ENCODE measurements at places on chromosomes 6 and 20. TPM values are rescaled to one million over a fixed set of nuclear protein-coding genes. Genes with fewer than 3 reads are reported as not detected.

- H3K27me3 ChIP-seq, result no peaks in the 10 kb centered on the region
- peaks cover 13% of the 10 kb centered on the region for H3K4me1 ChIP-seq
- no peak overlapping the region for H3K27ac ChIP-seq
- H3K36me3 ChIP-seq, result no peaks in the 10 kb centered on the region
- no peak for DNase-seq
- no peak overlapping the region for H3K4me3 ChIP-seq
Measured at GRCh38 chr6:2718334-2719092, 32.2 kb downstream of the MYLK4 start.

DNA sequence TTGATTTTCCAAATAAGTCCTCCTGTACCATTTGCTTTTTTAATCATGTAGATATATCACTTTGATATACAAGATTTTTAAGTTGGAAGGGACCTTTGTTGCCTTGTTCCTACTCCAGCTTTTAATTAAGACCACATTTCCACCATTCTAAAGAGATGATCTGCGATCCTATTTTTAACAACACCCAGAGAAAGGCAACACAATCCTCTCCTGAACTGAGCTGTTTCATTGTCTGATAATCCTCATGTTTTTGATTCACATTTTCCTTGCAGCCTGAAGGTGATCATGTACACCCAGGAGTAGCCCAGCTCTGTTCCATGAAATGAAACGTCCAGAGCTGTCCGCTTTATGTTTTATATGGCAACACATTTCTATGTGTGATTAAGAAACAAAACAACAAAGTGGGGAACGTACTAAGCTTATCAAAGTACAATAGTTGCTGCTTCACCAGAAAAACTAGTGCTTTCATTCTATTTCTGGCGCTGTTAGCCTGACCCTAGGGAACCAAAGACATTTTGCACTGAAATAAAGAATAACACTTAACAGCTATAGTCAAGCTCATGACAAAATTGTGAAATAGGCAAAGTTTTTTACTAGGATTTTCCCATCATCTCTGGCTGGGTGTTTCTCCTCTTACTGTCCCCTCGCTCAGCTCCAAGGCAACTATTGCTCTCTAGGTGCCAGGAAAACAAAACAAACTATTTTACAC, 22.6 kb upstream of the TRAF3IP2 start:
- no peak overlapping the region for H3K4me3 ChIP-seq
- peaks cover 33% of the 10 kb centered on the region for H3K4me1 ChIP-seq
- no peaks in the 10 kb centered on the region for H3K27me3 ChIP-seq
- H3K27ac ChIP-seq, result peak overlapping the region; percentile 56
- DNase-seq, result no peak
- no peaks in the 10 kb centered on the region for H3K36me3 ChIP-seq

The MICB gene
- total RNA-seq, result 2.7 TPM

- DNase-seq, result no peak
- H3K36me3 ChIP-seq, result no peaks in the 10 kb centered on the region
- no peak overlapping the region for H3K27ac ChIP-seq
- H3K4me1 ChIP-seq, result no peaks in the 10 kb centered on the region
- no peaks in the 10 kb centered on the region for H3K27me3 ChIP-seq
Measured at GRCh38 chr6:3390698-3391097, 66.2 kb downstream of the SLC22A23 start.

DNA sequence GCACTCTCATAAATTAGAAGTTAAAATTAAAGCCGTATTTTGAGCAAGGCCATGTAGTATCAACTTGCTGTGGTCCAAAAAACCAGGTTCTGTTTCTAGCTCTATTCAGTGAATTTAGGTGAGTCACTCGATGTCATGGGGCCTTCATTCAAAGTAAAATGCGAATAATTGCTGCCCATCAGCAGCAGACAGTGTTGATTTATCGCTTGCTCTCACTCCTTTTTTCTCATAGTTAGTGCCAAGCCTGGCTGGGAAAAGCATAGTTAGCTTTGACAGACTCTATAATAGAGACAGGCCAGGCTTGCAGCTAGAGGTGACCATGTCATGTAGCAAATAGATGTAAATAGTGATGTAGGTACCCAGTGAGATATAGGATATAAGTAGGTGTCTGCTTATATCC, 136.0 kb downstream of the EDN1 start:
- no peak for DNase-seq
- H3K27ac ChIP-seq, result no peak overlapping the region
- H3K36me3 ChIP-seq, result no peaks in the 10 kb centered on the region
- no peaks in the 10 kb centered on the region for H3K27me3 ChIP-seq
- H3K4me1 ChIP-seq, result no peaks in the 10 kb centered on the region

GRCh38 chr6:46219661-46220060, 48.9 kb upstream of the ENPP5 start:
- no peak for DNase-seq
- H3K27ac ChIP-seq, result peak overlapping the region; percentile 3
- H3K4me1 ChIP-seq, result peaks cover 3% of the 10 kb centered on the region

DNA sequence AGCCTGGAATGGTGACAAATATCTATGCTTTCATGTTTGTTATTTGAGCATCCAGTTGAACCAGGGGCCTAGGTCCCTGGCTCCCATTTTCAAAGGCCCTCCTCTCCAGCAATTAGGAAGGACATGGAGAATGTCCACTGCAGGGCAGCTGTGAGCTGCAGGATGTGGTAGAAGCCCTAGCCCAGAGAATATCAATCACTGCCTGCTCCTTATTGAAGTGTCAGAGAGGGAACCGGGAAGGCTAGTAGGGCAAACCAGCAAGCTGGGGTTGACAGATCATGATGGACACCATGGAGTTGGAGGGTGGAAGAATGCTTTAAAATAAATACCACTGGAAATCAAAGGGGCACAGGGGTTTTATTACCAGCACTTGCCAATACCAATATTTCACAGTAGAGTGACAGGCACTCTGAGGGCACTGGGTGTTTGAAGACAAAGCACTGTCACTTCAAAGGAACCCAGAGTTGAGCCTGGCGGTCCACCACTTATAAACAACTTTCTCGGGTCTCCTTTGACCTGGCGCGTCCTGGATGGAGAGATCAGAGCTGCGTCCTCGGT, 47.7 kb downstream of the ZNF831 start:
- no peaks in the 10 kb centered on the region for H3K27me3 ChIP-seq
- no peak overlapping the region for H3K27ac ChIP-seq
- H3K36me3 ChIP-seq, result no peaks in the 10 kb centered on the region
- H3K4me3 ChIP-seq, result no peak overlapping the region
- no peaks in the 10 kb centered on the region for H3K4me1 ChIP-seq

DNA sequence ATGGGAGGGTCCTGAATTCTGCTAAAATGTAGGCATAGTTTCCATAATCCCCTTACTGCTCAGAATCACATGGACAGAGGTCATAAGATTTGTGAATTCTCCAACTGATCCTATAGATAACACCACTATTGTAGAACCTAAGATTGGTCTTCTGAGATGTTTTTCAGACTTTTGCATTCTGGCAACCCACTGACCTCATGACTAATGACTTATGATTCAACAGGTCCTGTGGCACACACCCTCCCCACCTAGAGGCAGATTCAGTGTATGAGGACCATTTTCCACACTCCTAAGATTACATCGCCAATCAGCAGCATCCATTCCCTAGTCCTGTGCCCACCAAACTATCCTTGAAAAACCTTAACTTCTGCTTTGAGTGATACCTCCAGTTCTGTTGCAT, 207.2 kb downstream of the BTBD9 start:
- no peak overlapping the region for H3K27ac ChIP-seq
- H3K4me1 ChIP-seq, result peaks cover 6% of the 10 kb centered on the region
- no peak overlapping the region for H3K4me3 ChIP-seq
- DNase-seq, result no peak

DNA sequence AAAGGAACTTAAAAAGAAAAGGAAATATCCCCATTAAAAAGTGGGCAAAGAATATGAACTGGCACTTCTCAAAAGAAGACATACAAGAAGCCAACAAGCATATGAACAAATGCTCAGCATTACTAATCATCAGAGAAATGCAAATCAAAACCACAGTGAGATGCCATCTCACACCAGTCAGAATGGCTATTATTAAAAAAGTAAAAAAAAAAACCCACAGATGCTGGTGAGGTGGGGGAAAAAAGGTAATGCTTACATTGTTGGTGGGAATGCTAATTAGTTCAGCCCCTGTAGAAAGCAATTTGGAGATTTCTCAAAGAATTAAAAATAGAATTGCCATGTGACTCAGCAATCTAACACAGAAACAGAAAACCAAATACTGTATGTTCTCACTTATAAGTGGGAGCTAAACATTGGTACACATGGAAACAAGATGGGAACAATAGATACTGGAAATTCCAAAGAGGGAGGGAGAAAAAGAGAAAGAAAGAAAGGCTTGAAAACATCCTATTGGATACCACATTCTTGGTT, 437.1 kb downstream of the GRIK2 start:
- no peak overlapping the region for H3K4me3 ChIP-seq
- no peaks in the 10 kb centered on the region for H3K27me3 ChIP-seq
- H3K27ac ChIP-seq, result no peak overlapping the region
- no peaks in the 10 kb centered on the region for H3K4me1 ChIP-seq
- DNase-seq, result no peak
- no peaks in the 10 kb centered on the region for H3K36me3 ChIP-seq

DNA sequence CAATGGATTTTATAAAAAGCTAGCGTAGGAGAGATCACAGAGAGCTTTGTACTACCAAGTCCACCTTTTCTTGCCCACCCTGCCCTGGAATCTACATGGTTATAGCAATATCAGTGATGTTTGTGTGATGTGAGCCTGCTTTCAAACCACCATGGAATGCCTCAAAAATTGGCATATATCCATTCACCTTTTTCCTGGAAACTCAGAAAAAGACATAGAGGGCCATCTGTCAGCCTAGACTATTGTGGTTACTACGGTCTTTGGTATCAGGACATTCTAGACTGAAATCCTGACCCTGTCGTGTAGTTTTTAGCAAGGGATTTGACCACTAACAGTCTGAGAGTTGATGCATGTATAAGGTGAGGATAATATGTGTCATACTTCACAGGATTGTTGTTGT, 239.6 kb downstream of the GRIK2 start:
- no peak for DNase-seq
- no peaks in the 10 kb centered on the region for H3K27me3 ChIP-seq

DNA sequence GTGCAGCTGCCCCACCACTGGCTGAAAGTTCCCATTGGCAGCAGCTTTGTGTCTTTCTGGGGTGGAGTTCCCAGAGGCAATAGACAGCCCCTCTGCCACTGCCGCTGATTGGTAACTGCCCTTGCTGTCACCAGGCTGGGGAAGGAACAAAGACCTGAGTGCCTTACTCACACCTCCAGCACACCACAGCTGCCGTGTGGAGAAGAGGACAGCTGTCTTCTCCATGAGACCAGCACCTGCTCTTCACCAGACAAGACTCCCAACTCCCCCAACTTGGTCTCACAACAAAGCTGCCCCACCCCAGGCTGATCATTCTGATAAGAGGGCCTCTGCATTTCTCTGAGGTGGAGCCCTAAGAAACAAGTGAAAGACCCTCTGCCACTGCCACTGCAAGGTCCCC, 39.7 kb upstream of the PTCHD4 start:
- no peaks in the 10 kb centered on the region for H3K27me3 ChIP-seq
- no peak overlapping the region for H3K27ac ChIP-seq
- no peaks in the 10 kb centered on the region for H3K36me3 ChIP-seq
- H3K4me3 ChIP-seq, result no peak overlapping the region
- DNase-seq, result no peak

DNA sequence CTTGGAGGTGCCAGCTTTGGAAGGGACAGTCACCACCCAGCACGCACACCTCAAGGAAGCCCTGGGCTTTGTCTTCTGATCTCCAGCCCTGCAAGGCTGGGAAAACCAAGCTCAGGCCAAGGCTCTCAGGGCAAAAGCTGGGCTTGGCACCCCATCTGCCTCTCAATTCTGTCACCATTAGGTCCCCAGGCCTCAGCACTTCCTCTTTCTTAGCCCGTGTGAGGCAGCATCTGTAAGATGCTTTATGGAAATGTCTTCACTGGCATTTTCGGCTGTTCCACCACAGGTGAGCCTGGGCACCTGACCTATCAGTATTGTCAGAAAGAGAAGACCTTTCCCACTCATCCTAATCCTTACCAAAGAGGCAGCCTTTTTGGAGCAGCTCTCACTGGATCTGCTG, 24.6 kb downstream of the GMEB2 start:
- H3K36me3 ChIP-seq, result peaks cover 8% of the 10 kb centered on the region
- H3K4me1 ChIP-seq, result no peaks in the 10 kb centered on the region
- no peak for DNase-seq
- H3K27me3 ChIP-seq, result no peaks in the 10 kb centered on the region

The CST7 gene
- total RNA-seq, result 0.46 TPM

GRCh38 chr6:93124006-93124632, 295.2 kb downstream of the EPHA7 start:
- no peak overlapping the region for H3K4me3 ChIP-seq
- no peak overlapping the region for H3K27ac ChIP-seq
- H3K4me1 ChIP-seq, result no peaks in the 10 kb centered on the region
- no peaks in the 10 kb centered on the region for H3K27me3 ChIP-seq
- no peak for DNase-seq

The HLA-DPB1 gene
- total RNA-seq, result 346 TPM

The KCNK5 gene
- total RNA-seq, result 0.40 TPM

DNA sequence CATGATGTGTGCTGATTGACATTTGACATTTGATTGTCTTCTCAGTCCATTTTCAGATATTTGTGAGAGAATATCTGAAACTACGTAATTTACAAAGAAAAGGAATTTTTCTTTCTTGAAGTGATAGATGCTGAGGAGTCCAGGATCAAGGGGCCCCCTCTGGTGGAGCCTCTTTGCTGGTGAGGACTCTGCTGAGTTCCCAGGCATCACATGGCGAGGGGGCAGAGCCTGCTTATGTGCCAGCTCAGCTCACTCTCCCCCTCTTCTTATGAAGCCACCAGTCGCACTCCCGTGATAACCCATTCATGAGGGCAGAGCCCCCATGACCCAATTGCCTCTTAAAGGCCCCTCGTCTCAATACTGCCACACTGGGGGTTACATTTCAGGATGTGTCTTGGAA, 91.3 kb downstream of the RPP40 start:
- no peaks in the 10 kb centered on the region for H3K4me1 ChIP-seq
- no peaks in the 10 kb centered on the region for H3K36me3 ChIP-seq
- no peak overlapping the region for H3K27ac ChIP-seq
- no peak for DNase-seq

The SLCO4A1 gene
- 10.4 TPM for total RNA-seq

DNA sequence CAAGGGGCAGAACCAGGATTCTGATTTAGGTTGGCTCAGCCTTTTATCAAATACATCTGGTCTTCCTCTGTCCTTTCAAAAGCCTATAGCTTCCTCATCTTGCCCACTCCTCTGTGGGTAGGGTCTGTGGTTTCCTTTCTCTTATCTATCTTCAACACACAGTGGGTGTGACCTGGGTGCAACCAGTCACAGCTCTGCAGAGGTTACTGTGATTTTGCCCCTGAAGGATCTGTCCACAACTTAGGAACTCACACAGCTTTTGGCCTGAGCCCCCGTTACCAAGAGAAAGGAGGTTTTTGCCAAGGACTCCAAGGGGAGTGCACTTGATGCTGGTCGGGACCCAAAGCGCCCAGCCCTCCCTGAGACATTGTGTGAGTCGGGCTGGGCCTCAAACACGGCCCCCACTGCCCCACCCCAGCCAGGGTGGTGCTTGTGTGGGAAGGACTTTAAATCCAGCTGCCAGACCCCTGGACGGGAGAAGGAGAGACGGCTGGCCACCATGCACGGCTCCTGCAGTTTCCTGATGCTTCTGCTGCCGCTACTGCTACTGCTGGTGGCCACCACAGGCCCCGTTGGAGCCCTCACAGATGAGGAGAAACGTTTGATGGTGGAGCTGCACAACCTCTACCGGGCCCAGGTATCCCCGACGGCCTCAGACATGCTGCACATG, at the start of gene PI16:
Gene PI16, plus strand, starts transcription at position 477 of the 670 bp plus-strand sequence. Its CDS starts 23 bp downstream, at position 500.
- peak within 1 kb of the TSS; percentile 16 for H3K4me3 ChIP-seq
- no peaks in the 10 kb centered on the region for H3K27me3 ChIP-seq
- no peak for DNase-seq
- H3K4me1 ChIP-seq, result no peaks in the 10 kb centered on the region
- H3K36me3 ChIP-seq, result no peaks in the 10 kb centered on the region
